ENCODE measurements at places on chromosomes 2 and 18. TPM values are rescaled to one million over a fixed set of nuclear protein-coding genes. Genes with fewer than 3 reads are reported as not detected.
A peak's percentile ranks its signal among the peaks of the same experiment; 100 is the strongest.

GREB1L gene
- total RNA-seq, result not detected

SLC9A4 gene
- not detected for total RNA-seq

RAD51AP2 gene
- total RNA-seq, result not detected

NR4A2 gene
- total RNA-seq, result 2.8 TPM

SERPINB13 gene
- total RNA-seq, result not detected

PLCD4 gene
- 0.58 TPM for total RNA-seq

SERPINB11 gene
- total RNA-seq, result not detected

KHK gene
- 6.3 TPM for total RNA-seq

- DNase-seq, result peak; percentile 66
Measured at GRCh38 chr2:25673300-25674076, at the start of gene DTNB. DTNB (minus strand) TSS chr2:25673577; CDS start chr2:25652660, 20,917 bp downstream.

- DNase-seq, result no peak
Measured at GRCh38 chr2:190129421-190130199, 67.1 kb upstream of the MSTN start.

DNA sequence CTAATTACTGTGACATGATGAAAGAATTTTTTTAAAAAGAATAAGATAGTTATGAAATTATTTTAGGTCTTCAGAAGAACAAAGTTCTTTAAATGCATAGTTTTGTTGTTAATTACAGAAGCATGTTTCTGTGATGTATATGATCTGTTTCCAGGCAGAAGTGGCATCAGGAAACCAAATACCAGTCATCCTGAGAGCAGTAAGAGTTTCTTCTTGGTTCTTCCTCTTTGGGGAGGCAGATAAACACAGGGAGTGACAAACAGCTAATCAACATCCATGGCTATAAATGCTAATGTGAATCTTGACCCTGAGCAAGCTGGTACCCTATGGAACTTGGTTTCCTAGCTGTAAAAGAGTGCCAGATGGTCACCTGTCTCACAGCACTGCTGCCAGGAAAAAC is 29.2 kb downstream of the WIPF1 start:
- DNase-seq, result no peak

DNA sequence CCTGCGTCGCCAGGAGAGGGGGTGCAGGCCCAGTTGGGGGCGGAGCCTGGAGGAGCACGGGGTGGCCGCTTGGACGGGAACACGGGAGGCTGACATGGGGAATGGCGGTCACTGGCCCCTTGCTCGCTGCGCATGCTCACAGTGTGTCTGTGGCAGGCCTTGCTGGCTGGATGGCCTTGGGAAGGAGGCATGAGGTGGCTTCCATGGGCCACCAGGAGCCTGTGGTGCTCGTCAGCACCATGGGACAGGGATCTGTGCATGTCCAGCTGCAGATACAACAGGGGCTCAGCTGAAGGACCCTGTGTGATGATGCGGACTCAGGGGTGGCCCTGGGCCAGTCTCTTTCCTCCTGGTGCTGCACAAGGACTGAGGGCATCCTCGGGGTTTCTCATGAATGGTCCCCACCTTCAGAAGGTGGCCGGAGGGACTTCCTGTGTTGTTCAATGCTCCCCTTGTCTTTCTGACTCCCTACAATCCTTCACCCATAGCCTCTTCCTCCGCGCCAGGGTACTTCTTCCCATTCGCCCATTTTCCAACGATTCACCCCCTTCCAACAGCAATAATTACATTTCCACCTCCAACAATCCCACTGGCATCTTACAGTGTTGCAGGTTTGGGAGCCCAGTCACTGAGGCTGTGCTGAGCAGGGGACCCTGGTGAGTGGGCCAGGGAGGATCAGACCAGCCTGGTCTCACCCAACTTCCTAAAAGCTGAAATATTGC is 3.4 kb upstream of the SP140L start:
- DNase-seq, result no peak

DNA sequence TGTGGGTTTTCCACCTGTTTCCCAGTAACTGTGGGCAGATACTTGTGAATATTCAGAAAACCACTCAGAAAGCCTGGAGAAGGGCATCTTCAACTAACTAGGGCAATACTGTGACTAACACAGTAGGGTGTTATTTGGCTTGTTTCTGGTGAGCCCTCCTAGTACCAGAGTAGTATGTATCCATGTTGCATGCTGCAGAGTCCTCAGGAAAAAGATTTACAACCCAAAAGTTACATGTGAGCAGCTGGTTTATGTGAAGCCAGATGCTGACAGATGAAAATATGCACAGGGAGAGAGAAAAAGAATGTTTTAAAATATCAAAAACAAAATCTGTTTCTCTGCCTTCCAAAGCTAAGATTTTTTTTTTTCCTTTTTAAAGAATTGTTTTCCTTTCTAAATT is 333.2 kb upstream of the UBE2E3 start:
- DNase-seq, result no peak

GRCh38 chr2:119586085-119586484 is 41.8 kb downstream of the CFAP221 start:
- DNase-seq, result no peak

GRCh38 chr2:133607679-133608078 is 39.4 kb upstream of the NCKAP5 start:
- no peak for DNase-seq

GRCh38 chr2:68877079-68877772 is 6.0 kb upstream of the BMP10 start:
- no peak for DNase-seq

- no peak for DNase-seq
Measured at GRCh38 chr2:176917-177316, 86.9 kb downstream of the SH3YL1 start.

- no peak for DNase-seq
Measured at GRCh38 chr2:160372585-160372984, 121.0 kb downstream of the RBMS1 start.

DNA sequence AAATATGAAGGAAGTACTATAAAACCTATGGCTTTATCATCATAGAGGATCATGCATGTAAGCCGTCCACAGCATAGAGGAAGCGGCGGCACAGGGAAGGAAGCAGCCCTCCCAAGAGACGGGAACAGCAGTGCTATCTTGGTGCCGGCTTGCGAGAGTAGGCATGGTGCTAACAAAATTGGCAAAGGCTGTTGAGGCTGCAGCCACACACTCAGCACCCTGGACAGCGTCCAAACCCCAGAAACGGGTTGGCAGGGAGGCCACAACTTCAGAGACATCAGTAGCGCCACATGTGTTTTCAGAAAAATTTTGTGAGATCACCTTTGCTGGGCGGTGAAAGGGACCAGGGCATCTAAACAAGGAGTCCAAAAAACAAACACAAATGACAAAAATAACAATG is 37.7 kb downstream of the NETO1 start:
- no peak for DNase-seq

GRCh38 chr18:70295192-70296188 is 6.6 kb downstream of the SOCS6 start:
- no peak for DNase-seq

GRCh38 chr2:53312181-53312580 is 455.4 kb upstream of the CHAC2 start:
- no peak for DNase-seq

GRCh38 chr18:12791610-12792009 is 88.8 kb downstream of the PSMG2 start:
- DNase-seq, result no peak

DNA sequence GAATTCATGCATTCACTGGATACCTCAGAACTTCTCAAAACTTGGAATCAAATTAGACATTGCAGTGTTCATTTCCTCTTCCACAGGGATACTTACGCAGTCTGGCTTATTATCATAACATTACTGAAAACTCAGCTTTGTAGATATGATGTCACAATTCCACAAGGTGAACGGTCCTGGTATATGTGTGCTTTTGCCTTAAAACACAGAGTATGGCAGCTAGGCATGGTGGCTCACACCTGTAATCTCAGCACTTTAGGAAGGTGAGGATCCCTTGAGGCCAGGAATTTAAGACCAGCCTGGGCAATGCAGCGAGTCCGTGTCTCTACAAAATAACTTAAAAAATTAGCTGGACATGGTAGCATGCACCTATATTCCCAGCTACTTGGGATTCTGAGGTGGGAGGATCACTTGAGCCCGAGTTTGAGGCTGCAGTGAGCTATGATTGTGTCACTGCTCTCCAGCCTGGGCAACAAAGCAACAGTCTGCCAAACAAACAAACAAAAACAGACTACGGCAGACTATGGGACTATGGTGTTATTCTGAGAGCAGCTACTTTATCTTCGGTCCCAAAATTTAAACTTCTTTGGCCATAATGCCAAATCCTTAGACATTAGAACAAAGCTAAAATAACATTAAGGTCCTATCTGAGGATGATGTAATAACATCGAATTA is 1191.9 kb upstream of the SLC39A10 start:
- peak; percentile 12 for DNase-seq

- no peak for DNase-seq
Measured at GRCh38 chr2:159894145-159894838, 96.3 kb upstream of the CD302 start.

GRCh38 chr2:160228141-160228917 is 28.3 kb upstream of the ITGB6 start:
- no peak for DNase-seq

- DNase-seq, result no peak
Measured at GRCh38 chr2:147679955-147680531, 164.8 kb upstream of the ACVR2A start.

GRCh38 chr2:208531361-208531760 is 124.8 kb downstream of the PTH2R start:
- DNase-seq, result no peak

- no peak for DNase-seq
Measured at GRCh38 chr2:58701688-58702301, 460.7 kb upstream of the FANCL start.

GRCh38 chr2:145759228-145759915 is 1239.5 kb upstream of the ZEB2 start:
- DNase-seq, result no peak

DNA sequence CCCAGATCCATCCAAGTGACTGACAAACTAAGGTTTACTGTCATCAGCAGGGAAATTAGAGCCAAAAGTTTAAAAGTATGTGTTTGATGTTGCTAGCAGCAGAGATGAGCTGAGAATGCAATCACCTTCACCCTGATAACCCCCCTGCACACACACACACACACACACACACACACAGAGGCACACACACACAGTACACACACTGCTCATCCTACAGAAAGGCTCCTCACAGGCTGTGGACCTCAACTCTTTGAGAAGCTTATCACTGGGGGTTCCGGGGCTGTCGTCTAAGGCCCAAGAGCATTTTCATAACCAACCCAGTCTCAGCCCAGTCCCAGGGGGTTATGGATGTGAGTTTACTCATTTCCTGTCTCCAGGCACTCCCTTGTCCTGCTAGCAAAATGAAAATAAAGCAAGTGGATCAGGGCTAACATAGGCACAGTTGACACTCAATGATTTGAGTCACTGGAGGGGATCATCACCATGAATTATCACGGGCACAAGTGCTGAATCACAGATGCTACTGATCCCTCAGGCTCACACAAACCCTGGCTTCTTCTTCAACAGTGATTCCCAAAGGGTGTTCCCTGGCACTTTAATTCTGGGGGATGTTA is 76.6 kb downstream of the ALK start:
- DNase-seq, result no peak

DNA sequence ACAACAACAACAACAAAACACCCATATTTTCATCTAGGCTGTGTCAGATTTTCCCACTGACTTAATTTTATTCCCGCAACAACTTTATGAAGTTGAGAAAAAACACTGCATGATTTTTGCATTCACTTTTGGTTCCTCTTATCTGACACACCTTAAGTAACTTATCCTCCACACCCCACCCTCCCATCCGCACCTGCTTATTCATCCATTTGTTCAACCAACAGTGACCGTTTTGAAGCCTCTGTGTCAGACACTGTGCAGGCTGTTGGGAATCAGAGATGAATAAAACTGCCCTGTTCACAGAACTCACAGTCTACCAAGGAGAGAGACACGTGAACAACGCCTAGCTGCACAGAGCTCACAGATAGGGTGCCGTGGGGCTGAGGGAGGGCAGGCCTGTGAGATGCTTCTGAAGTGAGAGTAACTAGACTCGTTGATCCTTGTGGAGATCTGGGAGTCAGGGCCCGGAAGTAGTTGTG is 7.4 kb downstream of the CNNM4 start:
- DNase-seq, result no peak

DNA sequence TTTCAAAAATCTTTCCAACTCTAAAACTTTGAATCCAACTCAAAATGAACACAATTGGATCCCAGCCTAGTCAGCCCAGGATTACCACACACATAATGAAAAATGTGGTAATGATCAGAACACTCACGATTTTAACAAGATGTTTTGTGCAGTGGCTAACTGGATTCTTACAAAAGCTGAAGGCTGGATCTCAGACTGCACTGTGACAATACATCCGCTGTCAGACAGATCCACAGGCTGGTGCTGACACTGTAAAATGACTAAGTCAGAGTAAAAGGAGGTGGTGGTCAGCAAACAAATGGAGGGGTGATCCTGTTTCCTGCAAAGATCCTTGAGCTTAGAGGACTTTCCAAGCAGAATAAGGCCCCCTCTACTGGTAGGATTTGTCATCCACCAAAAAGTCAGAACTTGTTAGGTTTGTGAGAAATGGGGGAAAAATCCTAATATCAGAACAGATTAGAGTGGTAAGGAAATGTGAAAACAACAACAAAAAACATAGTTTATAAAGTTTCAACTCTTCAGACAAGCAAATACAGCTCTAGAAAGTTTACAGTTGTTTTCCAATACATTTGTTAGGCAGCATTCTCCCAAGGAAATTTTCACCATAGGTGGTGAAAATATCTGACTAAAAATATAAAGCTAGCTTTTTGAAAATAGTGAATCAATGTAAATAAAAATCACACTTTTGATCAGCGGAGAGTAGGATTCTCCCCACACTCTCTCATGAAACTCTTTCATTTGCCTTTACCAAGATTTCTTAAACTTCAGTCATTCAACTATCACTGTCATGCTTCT is 211.9 kb downstream of the AGPS start:
- no peak for DNase-seq
